Ureter (tissue), 1 donor: ENCODE measurements at places on chromosomes 2 and 18. TPM values are rescaled to one million over a fixed set of nuclear protein-coding genes. Genes with fewer than 3 reads are reported as not detected.

DNA sequence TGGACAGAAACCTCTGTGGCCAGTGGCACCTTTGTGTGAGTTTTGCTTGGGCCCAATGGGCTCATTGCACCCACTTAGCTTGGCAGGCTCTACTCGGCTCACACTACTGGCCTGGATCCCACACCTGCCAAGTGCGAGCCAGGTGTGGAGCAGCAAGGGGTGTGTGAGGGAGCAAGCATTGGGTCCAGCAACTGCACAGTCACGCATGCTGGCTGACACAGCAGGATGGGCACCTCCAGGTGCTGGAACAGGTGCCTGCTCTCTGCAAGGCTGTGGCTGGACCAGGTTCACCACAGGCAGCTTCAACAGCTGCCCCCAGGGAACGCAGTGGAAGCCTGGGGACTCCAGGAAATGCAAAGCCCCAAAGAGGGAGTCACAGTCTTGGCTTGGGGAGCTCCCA is 94.2 kb downstream of the DOK6 start:
- no peak for DNase-seq

GRCh38 chr2:43292851-43293743 is 66.7 kb upstream of the ZFP36L2 start:
- DNase-seq, result no peak

Gene CABYR
- total RNA-seq, result 6.7 TPM

DNA sequence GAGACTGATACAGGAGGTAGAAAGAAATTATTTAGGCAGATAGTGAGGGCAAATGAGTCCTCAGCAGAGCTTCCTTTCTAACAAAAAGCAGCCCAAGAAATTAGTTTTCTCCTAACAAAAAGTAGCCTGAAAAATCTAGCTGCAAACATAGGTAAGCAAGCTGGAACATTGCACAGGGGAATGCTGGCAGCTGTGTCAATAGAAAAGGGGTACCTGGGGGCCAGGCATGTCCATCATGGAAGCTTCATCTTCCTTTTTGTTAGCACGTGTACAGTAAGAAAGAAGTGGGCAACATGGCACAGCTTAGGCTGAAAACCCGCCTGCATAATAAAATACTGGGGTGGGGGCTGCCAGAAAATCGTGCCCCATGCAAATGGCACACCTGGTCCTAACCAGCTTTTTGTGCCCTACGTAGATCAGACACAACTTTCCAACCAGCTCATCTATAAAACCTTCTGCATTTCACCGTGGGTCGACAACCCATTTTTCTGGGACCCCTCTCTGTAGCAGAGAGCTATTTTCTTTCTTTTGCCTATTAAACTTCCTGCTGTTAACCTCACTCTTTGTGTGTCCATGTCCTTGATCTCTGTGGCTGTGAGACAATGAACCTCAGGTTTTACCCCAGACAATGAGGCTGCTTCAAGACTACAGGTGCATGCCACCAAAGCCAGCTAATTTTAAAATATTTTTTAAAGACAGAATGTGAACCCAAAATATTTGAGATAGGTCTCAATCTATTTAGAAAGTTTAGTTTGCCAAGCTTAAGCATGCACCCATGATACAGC is 6.6 kb upstream of the MTHFD2 start:
- no peak for DNase-seq

DNA sequence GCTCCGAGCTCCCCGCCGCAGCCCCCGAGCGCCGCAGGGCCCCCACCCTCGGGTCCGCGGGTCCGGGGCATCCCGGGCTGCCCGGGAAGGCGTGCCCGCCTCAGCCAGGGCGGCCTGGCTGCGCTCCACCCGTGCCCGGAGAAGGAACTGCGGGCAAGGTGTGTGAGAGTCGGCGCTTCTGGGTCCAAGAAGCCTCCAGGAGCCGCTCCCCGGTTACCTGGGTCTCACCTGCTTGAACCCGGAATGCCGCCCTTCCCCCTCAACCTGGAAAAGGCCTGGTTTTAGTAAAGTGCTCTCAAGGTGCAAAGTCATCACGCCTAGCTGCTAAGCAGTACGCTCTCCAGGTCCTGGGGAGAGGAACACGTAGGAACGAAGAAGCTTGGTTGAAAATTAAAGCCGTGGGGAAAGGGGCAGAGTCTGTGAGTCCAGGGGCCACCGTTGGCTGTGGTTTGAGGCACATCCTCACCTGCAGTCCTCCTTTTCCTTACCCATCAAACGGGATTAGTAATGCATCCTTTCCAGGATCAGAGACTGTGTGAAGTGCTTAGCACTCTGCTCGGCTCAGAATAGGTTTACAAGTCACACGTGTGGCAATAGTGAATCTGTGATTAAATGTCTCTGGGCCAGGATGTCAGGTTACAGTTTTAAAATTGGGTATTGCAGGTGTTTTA is 1.2 kb downstream of the ASAP2 start:
- DNase-seq, result no peak

DNA sequence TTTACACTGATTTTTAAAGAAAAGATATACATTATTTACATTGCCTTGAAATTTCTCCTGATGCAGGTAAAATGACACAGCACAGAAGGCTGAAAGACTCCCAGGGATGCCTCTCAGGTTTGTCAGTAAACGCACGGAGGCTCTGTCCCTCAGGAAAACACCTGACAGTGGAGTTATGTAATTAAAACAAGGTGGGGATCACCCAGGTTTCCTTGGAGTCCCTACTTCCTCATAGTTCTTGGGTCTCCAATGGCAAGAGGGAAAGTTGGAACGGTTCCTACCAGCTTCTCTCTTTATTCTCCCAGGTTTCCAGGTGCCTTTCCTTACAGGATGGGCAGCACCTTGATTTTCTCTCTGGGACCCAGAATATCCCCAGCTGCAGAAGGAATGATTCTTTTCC is 654.8 kb downstream of the SLC4A3 start:
- no peak for DNase-seq

- DNase-seq, result no peak
Measured at GRCh38 chr2:118202707-118203303, 114.5 kb downstream of the INSIG2 start.

GRCh38 chr2:43482961-43483360 is 112.9 kb downstream of the THADA start:
- no peak for DNase-seq

DNA sequence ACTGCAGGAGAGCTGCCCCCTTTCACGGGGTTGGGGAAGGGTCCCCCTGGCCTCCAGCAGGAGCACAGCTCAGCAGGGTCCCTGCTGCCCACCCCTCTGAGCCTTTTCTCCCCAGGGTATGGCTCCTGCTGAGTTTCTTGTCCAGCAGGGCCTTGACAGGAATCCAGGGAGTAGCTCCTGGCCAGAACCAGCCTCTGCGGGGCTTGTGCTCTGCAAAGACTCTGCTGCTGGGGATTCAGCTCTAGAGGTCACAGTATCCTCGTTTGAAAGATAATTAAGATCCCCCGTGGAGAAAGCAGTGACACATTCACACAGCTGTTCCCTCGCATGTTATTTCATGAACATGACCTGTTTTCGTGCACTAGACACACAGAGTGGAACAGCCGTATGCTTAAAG is 21.2 kb downstream of the FOSL2 start:
- no peak for DNase-seq
